Activated CD4-positive, alpha-beta T cell treated with anti-CD3 and anti-CD28 coated beads for 24 hours (primary cell): ENCODE measurements at places on chromosomes 13 and 19.

- no peak for DNase-seq
Measured at GRCh38 chr13:79866436-79866835, 385.5 kb downstream of the NDFIP2 start.

- no peak for DNase-seq
Measured at GRCh38 chr13:60075850-60076249, 87.9 kb downstream of the DIAPH3 start.

- DNase-seq, result no peak
Measured at GRCh38 chr13:48477191-48477855, 55.6 kb downstream of the RCBTB2 start.

- no peak for DNase-seq
Measured at GRCh38 chr19:38304352-38304865, 358 bp downstream of the C19orf33 start.

- DNase-seq, result no peak
Measured at GRCh38 chr19:16365300-16365996, 40.8 kb downstream of the KLF2 start.

DNA sequence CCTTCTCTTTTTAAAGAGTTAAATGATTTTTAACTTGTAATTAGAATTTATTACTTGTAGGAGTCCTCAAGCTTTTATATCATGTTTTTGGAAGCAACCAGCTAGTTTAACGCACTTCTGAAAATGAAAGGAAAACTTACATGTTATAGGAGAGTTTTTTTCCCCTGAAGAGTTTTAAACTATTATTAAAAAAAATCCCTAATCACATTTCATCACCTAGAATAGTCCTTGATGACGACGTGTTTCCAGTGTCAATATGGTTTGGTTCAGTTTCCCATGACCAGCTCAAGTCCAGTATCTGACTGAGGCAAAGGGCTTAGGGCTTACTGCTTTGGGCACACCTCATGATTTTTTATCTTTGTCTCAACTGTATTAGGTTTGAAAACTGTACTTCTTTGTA lies 36.0 kb downstream of the URI1 start:
- no peak for DNase-seq

DNA sequence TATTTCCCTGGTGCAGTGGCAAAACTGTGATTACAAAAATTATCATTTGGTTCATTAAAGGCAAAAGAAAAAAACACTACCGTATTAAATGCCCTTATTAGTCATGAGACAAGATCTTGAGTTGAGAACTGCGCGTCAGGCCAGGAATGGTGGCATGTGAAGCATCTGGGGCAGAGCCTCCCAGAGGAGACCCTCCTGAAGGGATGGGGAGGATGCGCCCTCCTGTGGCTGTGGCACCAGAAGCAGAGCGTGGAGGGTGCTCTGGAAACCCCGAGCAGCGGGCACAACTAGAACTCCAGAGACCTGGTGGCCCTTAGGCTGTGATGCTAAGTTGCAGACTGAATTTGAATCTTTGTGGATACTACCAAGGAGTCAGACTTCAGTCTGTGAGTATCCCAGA lies 11.5 kb downstream of the CUL4A start:
- DNase-seq, result no peak

DNA sequence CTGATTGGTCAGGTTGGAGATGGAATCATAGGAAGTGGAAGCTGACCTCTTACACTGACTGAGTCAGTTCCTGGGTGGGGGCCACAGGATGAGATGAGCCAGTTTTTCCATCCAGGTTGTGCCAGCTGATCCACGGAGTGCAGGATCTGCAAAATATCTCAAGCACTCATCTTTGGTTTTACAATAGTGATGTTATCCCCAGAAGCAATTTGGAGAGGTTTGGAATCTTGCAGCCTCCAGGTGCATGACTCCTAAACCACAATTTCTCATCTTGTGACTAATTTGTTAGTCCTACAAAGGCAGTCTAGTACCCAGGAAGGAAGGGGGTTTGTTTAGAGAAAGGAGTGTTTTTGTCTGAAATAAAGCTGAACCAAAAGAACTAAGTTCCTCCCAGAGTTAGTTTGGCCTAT lies 212.8 kb downstream of the SLITRK6 start:
- DNase-seq, result no peak

DNA sequence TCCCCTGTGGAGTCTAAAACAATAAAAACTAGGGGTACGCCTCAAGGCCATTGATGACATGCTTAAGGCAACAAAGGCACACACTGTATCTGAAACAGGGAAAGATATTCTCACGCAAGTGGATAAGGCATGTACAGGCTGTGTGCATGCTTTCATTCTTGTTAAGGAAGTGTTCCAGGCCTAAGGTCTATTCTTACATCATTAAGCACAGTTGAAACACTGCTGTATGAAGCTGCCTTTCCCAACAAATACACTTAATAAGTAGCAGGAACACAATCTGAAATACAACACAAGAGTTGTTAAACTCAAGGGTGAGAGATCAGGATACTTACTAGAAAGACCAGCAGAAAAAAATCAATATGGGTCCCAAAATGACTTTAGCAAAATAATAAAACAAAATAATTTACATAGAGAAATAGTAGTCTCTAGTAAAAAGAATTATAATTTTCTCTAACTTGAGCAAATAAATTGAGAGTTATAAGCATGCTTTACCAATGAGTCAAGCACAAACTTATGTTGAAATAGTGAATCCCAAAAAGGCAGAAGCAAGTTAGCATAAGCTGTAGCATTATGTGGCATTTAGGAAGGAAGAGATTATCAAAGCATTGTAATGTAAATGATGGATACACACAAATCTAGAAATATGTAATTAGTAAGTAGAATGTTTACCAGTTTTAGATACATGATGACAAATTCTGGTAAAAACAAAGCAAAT lies 796.9 kb downstream of the SLITRK1 start:
- DNase-seq, result no peak

- no peak for DNase-seq
Measured at GRCh38 chr19:2127758-2128157, 23.6 kb downstream of the AP3D1 start.

DNA sequence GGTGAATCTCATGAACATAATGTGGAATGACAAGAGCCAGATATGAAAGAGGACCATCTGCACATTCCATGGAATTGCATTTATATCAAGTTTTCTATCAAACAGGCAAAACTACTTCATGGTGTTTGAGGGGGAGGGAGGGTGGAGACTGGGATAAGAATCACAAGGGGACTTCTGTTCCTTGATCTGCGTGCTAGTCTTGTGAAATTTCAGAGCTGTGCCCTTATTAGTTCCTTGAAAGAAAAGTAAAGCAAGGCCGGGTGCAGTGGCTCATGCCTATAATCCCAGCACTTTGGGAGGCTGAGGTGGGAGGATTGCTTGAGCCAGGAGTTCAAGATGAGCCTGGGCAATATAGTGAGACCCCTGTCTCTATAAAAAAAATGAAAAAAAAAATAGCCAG lies 30.2 kb upstream of the CEBPG start:
- no peak for DNase-seq

DNA sequence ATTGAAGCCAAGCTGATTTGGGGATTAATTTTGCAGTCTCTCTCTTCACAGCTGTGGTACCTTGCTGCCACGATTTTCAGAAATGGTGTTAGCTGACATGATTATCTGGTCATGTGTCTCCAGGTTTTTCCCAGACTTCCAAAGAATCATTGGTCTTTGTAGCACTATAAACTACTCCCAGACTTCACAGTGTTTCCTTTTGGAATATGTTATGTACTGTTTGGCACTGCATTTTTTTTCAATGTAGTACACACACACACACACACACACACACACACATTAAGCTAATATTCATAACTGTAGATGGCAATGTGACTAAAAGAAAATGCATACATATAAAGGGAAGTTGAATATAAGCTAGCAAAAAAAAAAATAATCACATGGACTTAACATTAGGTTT lies 856.6 kb upstream of the SPRY2 start:
- no peak for DNase-seq

DNA sequence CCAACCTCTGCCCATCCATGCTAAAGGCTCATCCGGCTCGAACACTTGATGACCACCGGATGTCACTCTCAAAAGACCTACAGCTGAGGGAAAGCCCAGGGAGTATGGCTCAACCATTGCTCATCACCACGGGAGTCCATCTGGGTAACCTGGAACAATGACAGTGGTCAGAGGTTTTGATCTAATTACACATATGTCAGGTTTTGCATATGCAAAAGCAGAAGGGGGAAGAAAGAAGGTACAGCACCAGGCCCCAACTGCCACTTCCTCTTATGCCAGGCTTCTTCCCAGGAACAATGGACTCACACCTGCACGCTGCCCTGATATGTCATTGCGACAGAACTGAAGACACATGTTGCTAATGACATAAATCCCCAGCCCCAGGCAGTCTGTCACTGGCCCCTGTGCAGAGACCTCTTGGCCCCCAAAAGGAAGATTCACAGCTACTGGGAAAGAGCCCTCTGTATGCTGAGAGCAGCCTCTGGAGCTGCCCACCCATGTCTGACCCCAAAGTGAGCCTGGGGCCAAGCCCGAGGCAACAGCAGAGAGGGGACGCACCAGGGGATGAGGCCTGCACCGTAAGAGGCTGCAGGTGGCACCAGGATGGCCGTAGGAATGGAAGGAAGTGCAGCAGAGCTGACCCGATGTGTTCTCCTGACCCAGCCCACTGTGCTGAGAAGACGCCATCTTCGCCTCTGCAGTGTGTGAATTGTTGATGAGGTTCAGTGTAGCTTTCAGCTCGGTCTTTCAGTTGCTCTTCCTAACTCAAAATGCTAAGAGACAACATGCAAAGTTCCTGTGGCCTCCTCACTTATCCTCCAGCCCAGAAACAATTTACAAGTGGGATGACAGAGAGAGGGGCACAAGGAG lies 26.3 kb downstream of the EPS15L1 start:
- no peak for DNase-seq

DNA sequence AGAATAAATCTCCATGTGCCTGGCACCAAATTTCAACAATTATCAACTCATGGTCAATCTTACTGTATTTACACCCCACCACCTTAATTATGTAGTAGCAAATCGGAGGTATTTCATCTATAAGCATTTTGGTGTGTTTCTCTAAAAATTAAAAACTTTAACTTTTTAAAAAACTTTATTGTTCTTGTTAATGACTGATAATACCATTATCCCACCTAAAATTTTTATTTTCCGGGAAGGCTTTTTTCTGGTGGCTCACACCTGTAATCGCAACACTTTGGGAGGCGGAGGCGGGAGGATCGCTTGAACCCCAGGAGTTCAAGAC lies 453 bp upstream of the PDCD2L start:
- no peak for DNase-seq

DNA sequence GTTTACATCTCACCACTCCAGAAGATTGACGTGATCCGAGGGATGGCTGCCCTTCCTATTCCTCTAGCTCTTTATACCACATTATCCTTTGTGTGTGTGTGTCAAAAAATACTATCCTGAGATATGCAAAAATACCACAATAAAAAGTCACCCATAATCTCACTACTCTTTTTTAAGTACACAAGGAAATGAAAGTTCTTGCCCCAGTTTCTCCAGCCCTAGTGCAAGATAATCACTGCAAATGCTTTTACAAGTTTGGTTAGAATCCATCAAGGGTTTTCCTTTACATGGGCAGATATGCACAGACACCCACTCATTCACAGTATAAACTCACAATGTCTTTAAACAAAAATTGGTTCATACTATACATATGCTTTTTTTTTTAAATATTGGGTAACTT lies 89.3 kb downstream of the DIAPH3 start:
- DNase-seq, result no peak

DNA sequence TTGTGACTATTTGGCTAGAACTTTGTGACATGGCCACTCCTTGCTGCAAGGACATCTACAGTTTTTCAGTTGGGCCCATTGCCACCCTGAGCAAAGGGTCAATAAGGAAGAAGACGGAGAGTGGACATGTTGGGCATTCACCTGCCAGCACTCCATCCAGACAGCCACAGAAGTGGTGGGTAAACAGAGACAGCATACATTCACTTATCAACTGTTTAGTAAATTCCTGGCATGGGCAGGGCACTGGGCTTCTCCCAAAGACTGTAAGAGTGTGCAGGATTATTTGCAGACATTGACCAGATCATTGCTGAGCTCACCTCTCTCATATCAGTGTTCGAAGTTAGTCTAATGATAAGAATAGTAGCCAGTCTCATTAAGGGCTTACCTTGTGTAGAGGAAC lies 29.2 kb downstream of the SIPA1L3 start:
- DNase-seq, result no peak

DNA sequence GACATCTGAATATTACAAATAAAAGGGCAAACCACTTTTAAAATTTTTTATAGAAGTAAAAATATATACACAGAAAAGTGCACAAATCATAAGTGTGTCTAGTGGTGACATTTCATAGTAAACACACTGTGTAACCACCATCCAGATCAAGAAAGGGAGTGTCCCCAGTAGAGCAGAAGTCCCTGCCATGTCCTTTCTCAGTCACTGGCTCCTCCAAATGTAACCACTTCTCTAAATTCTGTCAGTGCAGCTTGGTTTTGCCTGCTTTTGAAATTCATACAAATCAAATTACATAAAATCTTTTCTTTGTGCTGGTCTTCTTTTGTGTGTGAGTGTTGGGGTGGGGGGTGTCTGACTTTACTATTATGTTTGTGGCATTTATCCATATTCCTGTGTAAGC lies 116.5 kb downstream of the RBM26 start:
- no peak for DNase-seq

GRCh38 chr13:25455146-25455545 lies 83.4 kb downstream of the ATP8A2 start:
- DNase-seq, result no peak

DNA sequence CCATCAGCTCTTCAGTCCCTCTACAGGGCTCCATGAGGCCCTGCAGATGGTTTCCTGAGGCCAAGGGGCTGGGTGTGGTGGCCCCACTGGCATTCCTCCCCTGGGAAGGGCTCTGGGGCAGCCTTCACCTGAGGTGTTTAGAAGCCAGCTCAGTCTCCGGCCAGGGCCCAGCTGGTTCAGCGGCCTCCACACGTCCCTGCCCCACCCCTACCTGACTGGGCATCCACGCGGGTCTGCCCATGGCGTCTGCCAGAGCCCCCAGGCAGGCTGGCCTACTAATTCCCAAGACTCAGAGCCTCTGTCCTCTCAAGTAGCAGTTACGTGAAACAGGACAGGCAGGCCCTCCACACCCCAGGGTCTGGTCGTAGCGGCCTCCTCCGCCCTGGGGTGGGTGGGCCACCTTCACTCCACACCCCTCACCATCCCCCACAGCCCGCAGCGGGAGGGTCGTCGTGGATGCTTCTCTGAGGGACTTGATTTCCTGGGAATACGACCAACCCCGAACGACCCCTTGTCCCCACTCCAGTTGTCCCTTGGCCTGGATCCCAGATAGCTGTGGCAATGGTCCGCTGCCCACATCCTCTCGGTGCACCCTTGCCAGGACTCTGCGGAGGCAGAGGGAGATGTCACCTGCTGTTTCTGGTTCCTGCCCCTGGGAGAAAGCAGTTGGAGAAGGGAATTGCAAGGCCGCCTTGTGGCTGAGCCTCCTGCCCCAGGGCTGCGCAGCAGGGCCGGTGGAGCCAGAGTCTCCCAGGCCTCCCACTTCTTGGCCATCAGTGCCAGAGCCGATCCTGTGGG lies 24.3 kb downstream of the CAPN12 start:
- no peak for DNase-seq

GRCh38 chr13:111898956-111899713 lies 167.8 kb upstream of the SOX1 start:
- no peak for DNase-seq

GRCh38 chr19:2271234-2272103 lies 10.5 kb downstream of the PEAK3 start:
- no peak for DNase-seq

- no peak for DNase-seq
Measured at GRCh38 chr19:4933528-4933927, 24.2 kb downstream of the UHRF1 start.
